IMR-90 (cell line): ENCODE measurements at places on chromosomes 3 and 15. TPM values are rescaled to one million over a fixed set of nuclear protein-coding genes. Genes with fewer than 3 reads are reported as not detected.

DNA sequence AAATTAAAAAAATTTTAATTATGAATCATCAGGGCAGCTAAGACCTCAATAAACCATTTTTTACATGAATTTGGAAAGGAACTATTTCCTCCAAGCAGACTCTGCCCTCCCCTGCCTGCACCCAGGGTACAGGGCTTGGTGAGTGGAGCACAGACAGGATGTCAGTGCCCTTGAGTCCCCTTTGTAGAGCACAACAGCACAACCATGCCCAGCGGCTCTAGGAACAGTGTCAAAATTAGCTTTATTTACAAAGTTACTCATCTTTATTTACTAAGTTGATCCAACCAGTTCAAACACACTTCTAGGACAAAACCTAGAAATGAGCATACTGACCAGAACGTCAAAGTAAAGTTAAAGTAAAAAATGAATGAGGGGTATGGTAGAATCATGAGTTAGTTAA, 90.6 kb upstream of the TSC22D2 start:
- DNase-seq: no peak

DNA sequence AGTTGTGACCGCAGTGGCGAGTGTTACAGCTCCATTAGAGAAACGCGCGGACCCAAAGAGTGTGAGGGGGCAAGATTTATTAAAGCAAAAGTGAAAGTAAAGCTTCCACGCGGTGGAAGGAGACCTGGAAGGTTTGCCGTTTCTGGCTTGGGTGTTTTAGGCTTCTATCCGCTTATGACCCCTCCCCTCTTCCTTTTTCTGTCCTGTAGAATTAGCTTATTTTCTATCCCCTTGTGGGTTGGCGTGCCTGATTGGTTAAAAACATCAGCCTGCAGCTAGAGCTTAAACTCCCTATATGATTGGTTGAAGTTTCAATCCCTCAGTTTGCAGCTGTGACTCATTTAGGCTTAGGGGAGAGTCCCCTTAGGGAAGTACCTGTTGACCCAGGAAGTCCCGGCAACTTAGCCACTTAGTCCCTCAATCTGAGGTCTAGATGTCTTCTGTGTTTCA, 39.6 kb downstream of the C3orf38 start:
- DNase-seq: no peak

DNA sequence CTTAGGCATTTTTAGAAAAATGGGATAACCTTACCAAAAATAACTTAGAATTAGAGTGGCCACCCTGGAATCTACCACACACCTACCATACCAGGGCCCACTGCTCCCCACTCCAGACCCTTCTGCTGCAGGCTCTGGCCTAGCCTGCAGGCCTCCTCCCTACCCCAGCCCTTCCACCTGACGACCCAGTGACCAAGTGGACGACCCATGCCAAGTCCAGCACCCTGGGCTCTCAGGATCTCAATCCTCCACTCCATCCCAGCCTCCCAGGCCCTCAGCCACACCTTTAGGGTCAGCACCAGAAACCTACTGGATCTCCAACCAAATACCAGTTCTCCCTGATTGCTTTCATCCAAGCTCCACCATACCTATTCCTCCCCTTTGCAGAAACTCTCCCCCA, 145.8 kb downstream of the TPRA1 start:
- no peak for DNase-seq

GRCh38 chr3:62781121-62781520, 94.1 kb downstream of the CADPS start:
- no peak for DNase-seq

DNA sequence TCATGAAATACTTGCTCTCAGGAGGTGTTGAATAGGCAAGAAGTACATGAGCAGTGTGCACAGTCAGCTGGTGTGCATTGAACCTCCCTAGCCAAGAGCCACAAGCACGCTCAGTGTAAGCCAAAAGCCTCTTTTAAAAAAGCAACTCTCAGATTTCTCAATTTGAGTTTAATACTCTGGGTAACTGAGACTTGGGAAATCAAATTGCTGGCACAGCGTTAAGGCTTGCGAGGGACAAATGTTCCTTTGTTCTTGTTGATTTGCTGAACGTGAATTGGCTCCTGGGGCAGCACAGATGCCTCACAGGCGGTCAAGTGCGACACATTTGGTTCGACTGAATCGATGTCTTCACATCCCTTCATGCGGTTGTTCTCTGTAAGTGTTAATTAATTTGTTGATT, at the start of gene FAM240A:
Gene FAM240A, plus strand, starts transcription at position 202 of the 400 bp plus-strand sequence. Its CDS starts 159 bp downstream, at position 361.
- DNase-seq: no peak

- no peak for DNase-seq
Observed at GRCh38 chr15:68232937-68233336, 3.4 kb upstream of the CLN6 start.

GRCh38 chr15:60363087-60363549, 34.7 kb downstream of the ANXA2 start:
- no peak for DNase-seq

DNA sequence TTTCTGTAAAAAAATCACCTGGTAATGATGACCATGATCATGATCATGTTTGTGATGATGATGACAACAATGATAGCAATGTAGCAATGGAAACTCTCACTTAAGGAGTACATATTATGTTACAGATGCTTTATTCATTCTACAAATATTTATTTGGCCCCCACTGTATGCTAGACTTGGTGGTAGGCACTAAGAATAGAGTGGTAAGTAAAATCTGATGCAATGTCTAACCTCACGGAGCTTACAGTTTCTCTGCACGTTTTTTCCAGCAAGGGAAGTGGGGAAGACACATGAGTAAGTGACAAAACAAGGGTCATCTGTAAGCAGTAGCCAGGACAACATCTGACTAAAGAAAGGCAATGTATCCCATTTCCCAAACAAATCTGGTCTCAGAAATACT, 199.4 kb upstream of the MRPL3 start:
- DNase-seq: no peak

DNA sequence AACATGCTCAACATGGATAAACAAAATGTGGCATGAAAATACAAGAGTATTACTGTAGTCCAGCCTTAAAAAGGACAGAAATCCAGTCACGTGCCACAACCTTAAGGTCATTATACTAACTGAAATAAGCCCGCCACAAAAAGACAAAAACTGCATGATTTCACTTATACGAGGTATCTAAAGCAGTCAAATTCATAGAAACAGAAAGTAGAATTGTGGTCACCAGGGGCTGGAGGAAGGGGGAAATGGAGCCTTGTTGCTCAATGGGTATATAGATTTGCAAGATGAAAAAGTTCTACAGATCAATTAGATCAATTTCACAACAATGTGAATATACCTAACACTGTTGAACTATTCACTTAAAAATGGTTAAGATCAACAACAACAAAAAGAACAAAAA, 7.4 kb downstream of the GLB1 start:
- no peak for DNase-seq

- DNase-seq: no peak
Observed at GRCh38 chr15:78641102-78641748, at the start of gene CHRNB4. CHRNB4 (minus strand) TSS chr15:78641210; CDS start chr15:78641133, 77 bp downstream.

DNA sequence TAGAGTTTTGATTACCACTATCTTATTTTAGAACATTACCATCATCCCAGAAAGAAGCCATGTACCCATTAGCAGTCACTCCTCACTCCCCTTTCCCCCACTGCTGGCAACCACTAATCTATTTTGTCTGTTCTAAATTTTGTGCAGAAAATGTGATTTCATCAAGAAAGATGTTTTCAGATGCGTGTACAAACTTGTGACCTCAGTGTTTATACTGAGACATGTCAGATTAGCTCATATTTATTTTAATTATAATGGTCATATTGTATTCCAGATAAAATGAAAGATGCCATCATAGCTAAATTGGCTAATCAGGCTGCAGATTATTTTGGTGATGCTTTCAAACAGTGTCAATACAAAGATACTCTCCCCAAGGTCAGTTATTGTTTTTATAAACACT, 27.8 kb downstream of the PDCD6IP start:
- peak; percentile 33 for DNase-seq

DNA sequence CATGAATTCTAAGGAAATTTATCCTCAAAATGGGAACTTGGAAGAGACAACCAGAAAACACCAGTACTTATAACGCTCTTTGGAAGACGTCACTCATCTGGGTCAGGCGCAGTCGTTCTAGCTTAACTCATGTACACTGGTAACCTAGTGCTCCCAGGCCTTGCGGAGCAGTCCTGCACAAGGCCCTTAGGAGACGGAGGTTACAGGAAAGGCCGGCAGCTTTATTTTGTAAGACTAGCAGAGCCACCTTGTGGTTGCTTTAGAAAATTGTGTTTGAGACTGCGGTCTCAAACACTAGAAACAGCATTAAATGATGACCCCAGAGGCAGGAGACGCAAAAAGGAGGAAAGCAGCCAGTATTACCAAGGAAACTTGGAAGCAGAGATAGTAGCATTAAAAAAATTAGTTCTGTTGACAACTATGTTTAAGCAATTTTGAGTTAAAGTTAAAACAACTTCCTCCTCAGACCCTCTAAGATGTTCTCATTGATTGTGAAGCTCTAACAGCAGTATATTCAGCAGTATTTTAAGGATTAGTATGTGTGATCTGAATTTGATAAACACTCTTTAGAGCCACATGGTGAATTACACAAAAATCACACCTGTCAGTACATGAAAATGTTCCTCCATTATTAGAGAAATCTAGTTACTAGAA, 141.9 kb upstream of the C2CD4B start:
- DNase-seq: peak; percentile 67

DNA sequence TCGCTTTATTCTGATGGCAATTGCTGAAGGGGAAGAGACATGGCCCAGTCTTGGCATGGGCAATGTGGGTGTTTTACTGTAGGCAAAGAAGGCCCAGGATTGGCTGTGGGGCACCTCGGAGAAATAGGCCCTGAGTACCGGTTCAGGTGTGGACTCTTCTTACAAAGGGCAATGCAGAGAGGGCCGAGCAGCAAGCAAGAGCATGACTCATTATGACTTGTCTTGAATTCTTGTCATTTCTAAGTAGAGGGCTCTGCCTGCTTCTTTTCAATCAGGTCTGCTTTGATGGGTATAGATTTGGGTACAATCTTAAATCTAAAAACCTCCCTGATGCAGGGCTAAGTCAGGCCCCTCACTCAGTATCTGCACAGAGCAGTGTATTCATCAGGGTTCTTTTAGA, 14.8 kb upstream of the BUB1B start:
- peak; percentile 57 for DNase-seq

DNA sequence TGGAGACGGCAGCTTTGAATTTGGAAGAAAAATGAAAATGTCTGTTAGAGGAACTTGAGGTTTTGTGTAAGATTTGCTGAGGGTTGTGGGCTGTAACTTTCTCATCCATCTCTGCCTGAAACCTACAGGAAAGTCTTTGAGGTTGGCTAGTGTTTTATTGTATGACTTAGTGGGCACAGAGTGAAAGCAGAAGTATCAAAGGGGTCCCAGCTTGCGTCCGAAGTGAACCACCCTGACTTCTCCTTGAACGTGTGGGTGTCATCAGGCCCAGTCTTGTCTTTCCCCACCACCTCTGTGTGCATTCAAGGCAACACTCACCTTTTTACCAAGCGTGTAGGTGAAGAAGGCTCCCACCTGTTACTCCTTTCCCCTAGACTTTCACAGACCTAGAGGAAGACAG, 682.1 kb upstream of the CFAP20DC start:
- no peak for DNase-seq

- DNase-seq: peak; percentile 100
Observed at GRCh38 chr3:52670621-52671521, 14.8 kb downstream of the PBRM1 start.

GRCh38 chr3:58801541-58801940, 135.0 kb upstream of the FAM3D start:
- DNase-seq: no peak

DNA sequence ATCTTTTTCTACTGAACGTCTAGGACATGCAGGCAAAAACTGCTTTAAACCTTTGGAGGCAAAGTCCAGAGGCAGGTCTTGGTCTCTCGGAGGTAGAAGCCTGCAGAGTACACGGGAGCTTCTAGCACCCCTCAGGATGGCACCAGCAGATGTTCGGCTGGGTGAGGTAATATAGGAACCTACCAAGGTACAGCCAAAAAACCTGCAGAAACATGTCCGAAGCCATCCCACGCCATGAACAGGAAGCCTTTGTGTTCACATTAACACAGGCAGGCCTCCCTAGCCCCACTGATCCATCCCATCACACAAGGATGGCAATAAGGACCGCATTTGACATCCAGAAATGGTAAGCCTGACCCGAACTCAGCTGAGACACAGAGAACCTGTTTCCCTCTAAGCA, 157.9 kb upstream of the HES1 start:
- no peak for DNase-seq

GRCh38 chr3:168364967-168365366, 269.2 kb upstream of the GOLIM4 start:
- DNase-seq: no peak

DNA sequence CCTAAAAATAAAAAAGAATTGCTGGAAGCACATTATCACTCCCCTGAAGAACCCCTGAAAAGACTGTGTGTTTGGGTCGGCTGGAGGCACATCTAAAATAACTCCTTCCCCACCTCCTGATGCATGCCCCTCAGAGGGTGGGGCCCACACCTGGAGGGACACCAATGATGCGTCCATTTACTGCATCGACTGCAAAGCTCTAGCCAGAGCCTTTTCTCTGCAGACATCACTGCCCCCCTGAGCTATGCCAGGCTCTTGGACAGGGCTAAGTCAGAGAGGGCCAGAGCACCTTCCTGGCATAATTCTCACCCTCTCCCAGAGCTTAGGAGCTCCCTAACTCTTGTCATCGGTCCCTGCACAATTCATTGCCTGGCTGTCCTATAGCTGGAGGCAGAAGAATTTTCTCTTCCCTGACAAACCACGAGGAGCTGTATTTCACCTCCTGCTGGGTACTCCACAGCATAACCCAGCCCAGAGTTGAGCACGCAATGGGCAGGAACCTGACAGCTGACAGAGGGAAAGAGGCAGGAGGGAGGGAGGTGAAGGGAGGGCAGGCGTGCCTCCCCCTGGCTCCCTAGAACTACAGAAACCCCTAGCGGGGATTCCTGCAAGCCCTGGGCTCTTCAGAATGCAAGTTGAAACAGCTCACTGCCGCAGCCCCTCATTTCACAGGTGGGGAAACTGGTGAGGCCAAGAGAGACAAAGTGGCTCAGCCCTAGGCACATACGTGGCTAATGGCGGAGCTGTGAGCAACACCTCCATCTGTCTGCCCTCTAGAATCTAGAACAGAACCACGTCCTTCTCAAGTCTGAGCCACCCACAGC, 46.6 kb downstream of the XXYLT1 start:
- DNase-seq: no peak

GRCh38 chr3:23748398-23749110, 57.2 kb upstream of the UBE2E1 start:
- DNase-seq: peak; percentile 89

Gene CLDN1
- 6.3 and 7.3 TPM in 2 replicates for polyA plus RNA-seq

Gene NEIL1
- 3.6 and 3.7 TPM in 2 replicates for polyA plus RNA-seq

Gene PTH1R
- 0.15 and 0.56 TPM in 2 replicates for polyA plus RNA-seq

Gene CCR9
- not detected in 2 replicates for polyA plus RNA-seq

Gene TMCO5A
- polyA plus RNA-seq: not detected in 2 replicates

Gene UROC1
- not detected in 2 replicates for polyA plus RNA-seq

Gene TTLL13
- polyA plus RNA-seq: 0.10 TPM in 1 of 2 replicates, not detected in the other

Gene NANOGP8
- not detected in 2 replicates for polyA plus RNA-seq

Gene ADAMTSL3
- polyA plus RNA-seq: 0.02 TPM in 1 of 2 replicates, not detected in the other

Gene PAK6
- polyA plus RNA-seq: 0.21 TPM in 1 of 2 replicates, not detected in the other

Gene MEX3B
- 12.9 and 16.2 TPM in 2 replicates for polyA plus RNA-seq

Gene CRYGS
- polyA plus RNA-seq: 2.1 TPM in 2 replicates

Gene LMAN1L
- not detected in 2 replicates for polyA plus RNA-seq

Gene MYLK
- polyA plus RNA-seq: 299 and 304 TPM in 2 replicates
